ENCODE measurements at places on chromosomes 12 and 14.

DNA sequence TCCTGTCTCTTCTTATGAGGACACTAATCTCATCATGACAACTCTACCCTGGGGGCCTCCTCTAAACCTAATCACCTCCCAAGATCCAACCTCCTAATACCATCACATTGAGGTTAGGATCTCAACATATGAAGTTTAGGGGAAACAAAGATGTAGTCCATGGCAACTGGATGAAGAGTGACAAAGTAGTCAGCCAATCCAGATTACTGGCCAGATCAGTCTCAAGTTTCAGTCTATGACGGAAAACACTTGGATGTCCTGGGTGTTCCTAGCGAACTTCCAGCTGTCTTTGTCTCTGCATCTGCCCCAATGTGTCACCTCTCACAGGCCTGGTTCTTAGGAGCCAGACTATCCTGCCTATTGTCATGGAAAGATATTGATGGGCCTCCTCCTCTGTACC, 630.8 kb downstream of the AACS start:
- no peak for DNase-seq

GRCh38 chr12:76707772-76708171, 56.1 kb upstream of the ZDHHC17 start:
- no peak for DNase-seq

DNA sequence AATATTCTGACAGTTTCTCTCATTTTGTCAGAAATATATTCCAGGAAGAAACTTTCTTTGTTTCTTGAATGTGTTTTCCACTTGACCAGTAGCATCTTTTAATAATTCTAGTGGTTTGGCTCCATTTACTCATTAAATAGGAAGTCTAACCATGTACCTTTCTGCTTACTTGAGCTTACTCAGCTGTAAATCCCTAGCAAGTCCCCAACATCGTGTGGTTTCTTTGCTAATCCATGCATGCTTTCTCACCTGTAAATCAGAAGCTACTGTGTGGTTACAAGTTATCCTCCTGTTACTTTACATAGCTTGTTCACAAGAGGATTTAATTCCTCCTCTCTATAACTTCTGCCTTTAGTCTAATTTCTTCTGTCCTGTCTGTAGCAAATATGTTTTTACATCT, 227.7 kb downstream of the FSCB start:
- no peak for DNase-seq

DNA sequence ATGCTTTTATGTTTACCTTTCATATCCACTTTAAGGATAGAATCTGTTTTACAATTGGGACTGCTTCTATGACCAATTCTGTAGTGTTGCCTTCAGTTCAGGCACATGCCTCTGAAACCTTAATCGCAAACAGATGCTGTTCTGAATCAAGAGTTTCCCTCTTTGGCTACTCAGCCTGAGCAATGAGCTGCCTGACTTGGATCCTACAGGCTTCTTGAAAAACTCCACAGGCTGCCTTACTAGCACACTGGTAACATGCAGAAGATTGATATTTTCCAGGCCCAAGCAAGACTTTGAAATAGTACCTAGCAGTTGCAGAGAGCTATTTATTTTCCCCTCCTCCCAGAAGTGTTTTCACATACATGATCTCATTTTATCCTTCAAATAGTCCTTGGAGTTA, 34.8 kb upstream of the PMCH start:
- no peak for DNase-seq

Data from inflammatory macrophage treated with lipopolysaccharide for 4 hours (primary cell).